ENCODE measurements at places on chromosomes 7 and 10. TPM values are rescaled to one million over a fixed set of nuclear protein-coding genes. Genes with fewer than 3 reads are reported as not detected.

Gene CBLL1
- total RNA-seq = 31.6 TPM

DNA sequence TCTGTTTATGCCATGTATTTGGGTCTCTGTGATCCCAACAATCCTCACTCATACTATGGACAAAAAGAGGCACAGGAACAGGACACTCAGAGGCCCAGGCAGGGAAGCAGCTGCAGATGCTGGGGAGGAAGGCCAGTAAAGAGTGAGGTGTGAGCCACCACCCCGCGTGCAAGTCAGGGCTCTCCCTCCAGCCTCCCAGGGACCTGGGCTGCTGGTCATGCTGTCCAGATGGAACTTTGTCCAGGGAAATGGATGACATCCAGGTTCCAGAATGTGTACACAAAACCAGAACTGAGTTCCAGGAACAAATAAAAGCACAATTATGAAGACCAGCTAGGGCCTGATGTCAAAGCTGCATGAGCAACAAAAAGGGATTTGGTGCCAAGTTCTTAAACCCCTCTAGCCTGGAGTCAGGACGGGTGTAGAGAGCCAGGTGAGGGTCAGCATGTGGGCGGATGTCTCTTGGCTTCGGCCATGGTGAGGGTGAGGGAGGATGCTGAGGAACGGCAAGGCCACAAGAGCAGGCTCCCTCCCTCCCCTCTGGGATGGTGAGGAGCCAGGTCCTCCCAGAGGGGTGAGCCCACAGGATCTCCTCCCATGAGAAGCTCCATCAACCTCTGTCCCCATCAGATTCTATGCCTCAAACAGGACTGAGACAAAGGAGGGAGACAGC is 739.7 kb downstream of the PARD3 start:
- DNase-seq = no peak

Gene HOXA9
- not detected for total RNA-seq

DNA sequence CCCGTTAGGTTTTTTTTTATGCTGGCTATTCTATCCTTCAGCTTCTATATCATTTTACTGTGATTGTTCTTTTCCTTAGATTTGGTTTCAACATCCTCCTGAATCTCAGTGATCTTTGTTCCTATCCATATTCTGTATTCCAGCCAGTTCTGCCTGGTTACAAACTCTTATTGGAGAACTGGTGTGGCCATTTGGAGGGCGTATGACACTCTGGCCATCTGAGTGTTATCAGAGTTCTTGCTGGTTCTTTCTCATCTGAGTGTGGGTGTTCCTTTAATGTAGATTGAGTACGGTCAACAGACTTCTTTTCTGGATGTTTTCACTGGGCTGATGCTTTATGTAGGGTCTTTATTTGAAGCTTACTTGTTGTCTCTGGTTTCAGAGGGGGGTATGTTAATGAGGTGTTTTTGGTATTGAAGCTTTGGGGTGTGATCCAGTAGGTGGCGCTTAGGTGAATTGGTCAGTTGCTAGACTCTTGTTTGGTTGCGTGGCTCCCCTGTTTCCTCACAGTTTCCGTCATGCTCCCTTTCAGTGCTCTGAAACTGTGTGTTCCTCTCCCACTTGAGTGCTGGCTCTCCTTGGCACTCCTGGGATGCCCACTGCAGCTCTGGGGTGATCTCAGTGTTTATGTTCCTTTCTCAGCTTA is 80.7 kb downstream of the FANK1 start:
- DNase-seq = no peak

DNA sequence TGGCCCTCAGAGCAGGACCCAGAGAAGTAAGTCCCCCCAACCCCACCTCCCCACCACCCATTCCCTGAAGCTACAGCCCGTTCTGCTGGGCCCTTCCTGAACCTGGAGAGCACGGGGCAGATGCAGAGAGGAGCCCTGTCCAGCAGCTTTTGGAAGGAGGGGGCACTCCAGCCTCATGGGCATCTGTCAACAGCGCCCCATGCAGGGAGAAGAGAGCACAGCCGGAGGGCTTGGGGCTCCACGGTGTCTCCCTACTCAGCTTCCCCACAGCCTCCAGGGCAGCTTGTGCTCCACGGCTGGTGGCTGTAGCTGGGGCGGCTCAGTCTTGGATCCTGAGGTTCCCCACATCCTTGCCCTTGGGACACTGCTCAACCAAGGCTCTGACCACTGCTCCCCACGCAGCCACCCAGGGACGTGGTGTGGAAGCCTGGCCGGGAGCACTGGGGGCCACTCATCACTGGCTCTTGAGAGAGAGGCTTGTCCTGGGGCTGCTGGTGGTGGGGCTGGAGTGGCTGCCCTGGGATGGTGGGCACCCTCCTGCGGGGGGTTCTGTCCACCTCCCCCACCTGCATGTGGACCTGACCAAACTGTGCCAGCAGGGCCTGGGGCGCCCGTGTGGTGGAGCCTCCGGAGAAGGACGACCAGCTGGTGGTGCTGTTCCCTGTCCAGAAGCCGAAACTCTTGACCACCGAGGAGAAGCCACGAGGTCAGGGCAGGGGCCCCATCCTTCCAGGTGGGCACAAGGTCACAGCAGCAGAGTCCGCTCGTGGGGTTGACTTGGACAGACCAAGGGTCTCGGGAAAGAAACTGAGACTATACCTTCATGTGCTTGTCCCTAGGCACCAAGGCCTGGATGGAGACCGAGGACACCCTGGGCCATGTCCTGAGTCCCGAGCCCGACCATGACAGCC is 4.5 kb downstream of the PRAP1 start:
- DNase-seq = no peak

DNA sequence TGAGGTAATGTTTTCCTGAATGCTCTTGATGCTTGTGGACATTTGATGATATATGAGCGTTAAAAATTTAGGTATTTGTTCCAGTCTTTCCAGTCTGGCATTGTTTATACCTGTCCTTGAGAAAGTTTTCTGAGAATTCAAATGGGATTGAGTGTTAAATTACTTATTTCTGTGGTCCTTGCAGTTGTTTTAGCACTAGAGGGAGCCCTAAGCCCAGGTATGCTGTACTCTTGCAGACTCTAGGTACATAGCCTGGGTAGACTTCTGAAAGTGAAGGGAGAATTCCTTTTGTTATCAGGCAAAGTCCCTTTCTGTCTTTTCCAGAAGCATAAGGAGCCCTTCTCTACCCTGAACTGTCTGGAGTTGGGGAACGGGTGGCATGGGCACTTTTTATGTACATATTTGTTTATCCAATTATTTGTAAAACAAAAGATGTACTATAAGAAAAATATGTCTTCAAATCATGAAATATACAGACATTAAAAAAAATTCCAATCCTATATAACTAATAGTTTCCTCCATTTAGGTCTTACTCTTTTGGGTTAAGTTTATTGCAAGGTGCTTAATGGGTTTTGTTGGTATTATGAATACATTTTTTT is 262.1 kb downstream of the ATRNL1 start:
- DNase-seq = peak; percentile 53

Data from activated naive CD4-positive, alpha-beta T cell treated with anti-CD3 and anti-CD28 coated beads for 36 hours (primary cell).